ENCODE measurements at places on chromosomes 6 and 20.

DNA sequence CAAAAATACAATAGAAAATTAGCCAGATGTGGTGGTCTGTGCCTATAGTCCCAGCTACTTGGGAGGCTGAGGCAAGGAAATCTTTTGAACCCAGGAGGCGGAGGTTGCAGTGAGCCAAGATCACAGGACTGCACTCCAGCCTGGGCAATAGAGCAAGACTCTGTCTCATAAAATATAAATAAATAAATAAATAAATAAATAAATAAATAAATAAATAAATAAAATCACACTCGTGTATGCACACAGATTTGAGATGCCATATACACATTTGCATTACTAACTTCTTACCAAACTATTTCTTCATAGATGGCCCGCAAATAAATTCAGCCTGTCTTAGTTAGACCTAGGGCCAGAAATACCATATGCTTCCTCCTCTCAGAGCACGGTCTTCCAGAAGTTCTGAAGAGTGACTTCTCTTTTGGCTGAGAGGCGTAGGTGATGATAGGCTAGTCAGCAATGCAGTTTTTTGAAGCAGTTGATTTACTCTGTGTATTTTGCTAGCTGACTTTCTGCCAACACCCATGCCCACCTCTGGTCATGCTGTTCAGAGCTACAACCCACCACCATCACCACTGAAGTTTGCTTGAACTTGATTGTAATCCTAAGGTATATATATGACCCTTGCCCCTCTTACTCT lies 150.1 kb downstream of the SASH1 start:
- DNase-seq = no peak

GRCh38 chr20:62812181-62812906 lies 4.5 kb upstream of the COL9A3 start:
- no peak for DNase-seq

DNA sequence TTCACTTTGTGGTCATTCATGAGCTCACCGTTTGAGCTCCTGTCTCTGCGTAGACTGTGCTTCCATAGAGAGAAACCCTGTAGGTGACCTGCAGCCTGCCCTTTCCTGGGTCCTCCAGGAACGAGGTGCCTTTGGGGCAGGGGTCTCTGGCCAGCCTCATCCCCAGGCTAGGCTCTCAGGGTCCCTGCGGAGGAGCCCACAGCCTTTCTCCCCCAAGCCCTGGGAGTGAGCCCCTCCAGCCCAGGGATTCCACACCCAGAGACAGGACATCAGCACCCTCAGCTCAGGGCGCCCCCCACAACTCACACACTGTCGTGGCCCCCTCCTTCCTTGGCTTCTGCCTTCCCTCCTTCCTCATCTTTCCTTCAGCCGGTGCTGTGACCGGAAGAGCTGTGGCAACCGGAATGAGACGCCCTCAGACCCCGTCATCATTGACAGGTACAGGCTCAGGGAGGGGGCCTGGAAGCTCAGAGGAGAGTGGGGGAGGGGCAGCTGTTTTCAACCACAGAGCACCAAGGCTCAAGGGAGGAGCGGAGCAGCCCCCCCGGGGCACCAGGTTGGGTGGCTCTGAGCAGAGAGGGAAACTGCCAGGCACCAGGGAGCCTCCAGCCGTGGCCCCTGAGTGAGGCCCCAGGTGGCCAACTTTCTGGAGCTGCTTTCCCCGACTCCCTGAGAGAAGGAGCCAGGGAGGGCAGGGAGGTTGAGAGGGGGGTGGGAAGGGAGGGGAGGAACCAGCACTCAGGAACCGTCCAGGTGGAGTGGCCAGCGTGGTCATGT lies 16.8 kb downstream of the EBF4 start:
- no peak for DNase-seq

DNA sequence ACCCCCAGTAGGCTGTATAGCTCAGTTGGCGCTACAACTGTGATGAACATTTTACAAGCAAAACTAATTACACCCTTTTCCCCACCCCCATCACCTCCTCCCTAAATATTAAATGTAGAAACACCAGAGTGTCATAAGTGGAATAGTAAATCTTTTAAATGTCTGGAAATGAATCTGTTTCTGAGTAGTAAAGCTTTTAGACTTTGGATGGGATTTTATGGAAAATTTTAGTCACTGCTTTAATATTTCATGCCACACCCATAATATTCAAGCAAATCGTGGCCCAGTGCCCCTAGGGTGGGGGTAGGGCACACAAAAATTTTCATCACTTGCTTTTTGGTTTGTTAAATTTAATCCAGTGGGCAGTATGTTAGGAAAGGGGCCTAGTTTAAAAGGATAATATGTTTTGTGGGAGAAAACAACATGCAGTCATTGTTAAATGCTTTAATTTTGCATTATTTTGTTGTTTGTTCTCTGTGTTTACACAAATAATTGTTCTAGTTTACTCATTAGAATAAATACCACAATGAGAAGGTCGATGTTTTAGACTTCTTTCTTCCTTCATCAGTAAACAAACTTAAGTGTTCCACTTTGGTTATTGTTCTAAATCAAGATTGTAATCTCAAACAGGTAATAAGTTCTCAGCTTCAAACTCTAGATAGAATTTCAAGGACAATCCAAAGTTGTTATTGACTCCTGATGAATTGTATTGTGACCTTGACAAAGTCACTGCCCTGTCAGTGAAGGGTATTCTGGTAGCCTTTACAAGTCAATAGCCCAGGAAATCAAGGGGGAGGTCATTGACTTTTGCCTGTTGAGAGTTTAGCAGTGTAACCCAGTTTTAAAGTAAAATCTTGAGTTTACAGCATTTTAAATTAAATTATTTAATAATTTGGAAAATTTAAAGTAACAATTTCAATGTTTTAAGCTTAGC lies 79.2 kb downstream of the CBFA2T2 start:
- DNase-seq = no peak

- DNase-seq = no peak
Measured at GRCh38 chr6:30325150-30325872, 1.4 kb upstream of the TRIM39 start.

GRCh38 chr6:34149831-34150400 lies 4.0 kb upstream of the GRM4 start:
- no peak for DNase-seq

DNA sequence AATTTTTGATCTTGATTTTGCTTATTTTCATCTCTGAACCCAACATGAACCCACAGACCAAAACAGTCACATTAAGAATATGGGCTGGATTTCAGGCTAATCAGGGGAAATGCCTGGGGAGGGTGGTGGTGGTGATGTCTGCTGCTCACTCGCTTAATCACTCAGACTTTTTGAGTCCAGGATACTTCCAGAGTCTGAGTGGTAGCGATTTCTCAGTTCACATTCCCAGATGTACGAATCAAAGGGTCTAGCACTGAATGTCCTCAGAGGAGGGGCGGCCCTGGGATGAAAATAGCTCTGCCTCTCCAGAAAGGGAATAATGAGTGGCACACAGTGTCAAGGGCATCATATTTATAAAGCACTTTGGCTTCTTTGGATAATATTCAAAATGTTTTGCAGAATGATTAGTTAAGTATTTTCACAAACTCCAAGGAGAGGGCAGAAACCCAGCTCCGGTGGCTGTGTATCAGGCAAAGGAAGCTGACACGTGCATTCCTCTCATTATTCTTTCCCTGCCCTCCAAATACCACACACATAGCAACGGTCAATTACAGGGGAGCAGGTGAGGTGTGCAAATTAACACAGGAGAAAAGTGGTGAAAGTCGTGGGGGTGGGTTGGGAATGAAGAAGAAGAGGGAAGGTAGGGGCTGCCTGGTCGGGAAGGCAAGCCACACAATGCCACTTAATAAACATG lies 345.2 kb upstream of the RSPO3 start:
- peak; percentile 9 for DNase-seq

DNA sequence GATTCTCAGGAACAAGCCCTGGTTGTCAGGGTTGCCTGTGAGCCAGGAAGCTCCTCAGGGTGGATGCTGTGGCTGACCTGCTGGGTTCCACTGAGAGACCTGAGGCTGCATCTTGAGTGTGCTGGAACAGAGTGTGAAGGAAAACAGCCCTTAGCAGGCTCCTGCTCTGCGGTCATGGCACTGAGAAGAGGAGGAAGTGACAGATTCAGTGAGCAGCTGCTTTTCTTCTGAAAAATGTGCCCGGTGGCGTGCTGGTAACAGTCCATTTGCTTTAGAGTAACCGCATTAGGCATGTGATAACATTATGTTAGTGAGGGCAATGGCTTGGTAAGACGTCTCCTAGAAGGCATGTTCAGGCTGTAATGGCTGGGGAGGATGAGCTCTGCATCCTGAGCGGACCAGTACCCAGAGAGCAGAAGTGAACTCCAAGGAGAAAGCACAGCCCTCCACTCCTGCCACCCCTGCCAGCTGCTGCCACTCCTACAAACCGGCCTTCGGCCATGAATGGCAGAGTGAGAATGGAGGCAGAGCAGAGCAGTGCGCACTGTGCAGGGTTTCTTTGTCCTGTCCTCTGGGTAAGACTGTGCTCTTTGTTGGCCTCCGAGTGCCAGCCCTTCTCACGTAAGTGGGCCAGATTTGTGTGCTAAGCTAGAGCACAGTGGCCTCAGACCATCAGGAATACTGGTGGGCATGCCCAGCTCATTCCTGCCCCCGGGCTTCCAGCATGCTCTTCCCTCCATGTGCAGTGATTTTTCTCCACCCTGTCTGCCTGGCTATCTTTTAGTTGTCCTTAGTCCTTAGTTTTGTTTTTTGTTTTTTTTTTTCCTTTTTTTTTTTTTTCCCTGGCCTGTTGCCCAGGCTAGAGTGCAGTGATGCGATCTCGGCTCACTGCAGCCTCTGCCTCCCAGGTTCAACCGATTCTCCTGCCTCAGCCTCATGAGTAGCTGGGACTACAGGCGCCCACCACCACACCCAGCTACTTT lies 98.1 kb upstream of the VSTM2L start:
- DNase-seq = no peak

GRCh38 chr6:72219536-72219935 lies 333.2 kb downstream of the RIMS1 start:
- no peak for DNase-seq

- peak; percentile 18 for DNase-seq
Measured at GRCh38 chr6:109791301-109791700, 100.2 kb downstream of the FIG4 start.

- no peak for DNase-seq
Measured at GRCh38 chr20:18504479-18505060, 3.2 kb upstream of the SEC23B start.

- no peak for DNase-seq
Measured at GRCh38 chr6:99216959-99217358, 132.5 kb downstream of the FAXC start.

GRCh38 chr6:36686668-36687513 lies 8.4 kb downstream of the CDKN1A start:
- DNase-seq = no peak

DNA sequence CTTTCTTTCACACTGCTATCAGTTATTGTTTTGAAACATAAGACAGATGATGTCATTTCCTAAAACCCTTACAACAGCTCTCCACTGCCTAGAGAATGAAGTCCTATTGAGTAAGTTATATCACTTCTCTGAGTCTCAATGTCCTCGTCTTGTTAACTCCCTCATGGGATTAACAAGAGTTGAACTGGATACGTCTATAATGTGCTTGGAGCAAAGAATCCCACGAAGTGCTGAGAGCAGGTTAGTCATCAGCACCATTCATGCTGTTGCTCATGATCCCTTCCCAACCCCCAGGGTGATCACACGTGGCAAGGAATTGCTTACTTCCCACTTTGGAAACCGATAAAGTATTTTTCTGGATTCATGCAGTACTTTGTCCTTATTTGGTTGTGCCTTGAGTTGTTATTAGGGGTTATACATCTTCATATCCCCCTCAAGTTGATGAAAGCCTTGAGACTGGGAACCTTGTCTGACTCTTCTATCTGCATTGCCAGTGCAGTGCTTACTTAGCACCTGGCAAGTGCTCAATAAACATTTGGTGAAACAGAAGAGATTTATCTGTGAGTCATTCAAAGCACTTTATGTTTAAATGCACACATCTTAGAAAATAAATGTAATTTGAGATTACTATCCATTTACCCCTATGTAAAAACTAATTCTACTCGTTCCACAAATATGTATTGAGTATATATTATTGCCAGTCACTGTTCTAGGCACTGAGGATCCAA lies 487.5 kb downstream of the EPM2A start:
- DNase-seq = no peak

DNA sequence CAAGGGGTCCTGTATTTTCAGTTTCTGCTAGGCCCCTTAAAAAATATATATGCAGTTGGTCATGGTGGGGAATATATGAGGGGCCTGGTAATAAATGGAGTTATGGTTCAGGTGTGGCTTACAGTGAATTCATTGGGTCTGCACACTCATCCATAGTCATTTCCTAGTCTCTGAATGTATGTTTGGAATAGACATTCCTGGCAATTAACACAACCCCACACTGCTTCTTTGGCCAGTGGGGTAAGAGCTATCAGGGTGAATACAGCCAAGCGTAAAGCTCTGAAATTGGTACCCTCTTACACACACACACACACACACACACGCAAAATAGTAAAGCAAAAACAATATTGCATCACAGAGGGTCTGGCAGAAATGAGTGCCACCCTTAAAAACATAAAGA lies 56.5 kb downstream of the QRSL1 start:
- DNase-seq = no peak

DNA sequence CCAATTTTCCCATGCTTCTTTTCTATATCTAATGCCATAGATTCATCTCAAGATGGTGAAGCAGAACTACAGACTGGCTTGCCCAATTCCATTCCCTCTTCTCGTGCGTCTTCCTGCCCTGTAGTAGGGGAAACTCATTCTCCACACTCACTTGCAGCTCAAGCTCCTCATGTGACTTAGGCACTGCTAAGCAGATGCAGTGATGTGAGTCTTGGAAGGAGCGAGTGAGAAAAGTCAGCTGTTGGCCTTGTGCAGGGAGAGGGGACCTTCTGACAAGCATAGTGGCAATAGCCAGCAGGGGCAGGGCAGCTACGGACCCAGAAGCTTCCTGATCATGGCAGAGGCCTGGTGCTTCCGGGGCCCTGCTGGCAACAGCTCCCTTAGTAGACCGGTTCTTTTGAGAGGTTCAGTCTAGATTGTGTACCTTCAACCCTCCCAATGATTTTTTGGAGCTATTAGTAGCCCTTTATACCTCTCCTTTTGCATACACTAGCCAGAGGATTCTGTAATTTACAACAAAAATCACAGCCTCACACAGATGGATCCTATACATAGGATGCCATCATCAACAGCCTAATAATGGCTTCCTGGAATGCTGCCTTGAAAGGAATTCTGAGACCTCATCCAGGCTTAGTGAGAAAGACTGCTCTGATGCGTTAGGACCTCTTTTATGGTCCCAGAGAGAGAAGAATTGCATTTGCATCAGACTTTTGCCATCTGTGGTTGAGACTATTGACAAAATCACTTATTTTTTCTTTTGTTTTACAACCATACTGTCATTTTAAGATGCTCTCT lies 121.5 kb upstream of the RIPOR2 start:
- no peak for DNase-seq

DNA sequence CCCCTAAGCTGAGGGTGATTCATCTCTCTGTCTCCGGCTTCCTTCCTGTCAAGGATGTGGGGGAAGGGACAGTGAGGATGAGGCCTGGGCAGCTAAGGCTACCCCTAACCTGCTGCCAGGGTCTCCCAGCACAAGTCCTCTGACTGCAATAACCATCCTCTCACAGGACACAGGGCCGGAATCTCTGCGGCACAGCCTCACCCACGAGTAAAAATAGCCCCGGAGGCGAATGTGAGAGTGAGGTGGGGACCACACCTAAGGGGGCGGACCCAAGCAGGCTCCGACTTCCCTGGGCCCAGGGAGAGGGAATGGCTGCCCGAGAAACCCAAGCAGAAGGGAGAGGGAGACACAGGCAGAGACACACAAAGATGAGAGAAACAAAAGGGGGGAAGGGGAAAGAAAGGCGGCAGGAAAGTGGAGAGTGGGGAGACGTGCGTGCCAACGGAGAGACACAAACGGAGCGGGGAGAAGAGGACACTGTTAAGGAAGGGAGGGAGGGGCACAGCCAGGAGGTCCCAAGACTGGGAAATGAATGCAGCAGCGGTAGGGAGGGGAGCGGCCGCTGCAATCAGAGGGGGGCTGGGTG lies 1.4 kb downstream of the CLIC1 start:
- DNase-seq = peak; percentile 64

All from iPS-NIHi11 (cell line).